ENCODE measurements at places on chromosomes 3 and 15. TPM values are rescaled to one million over a fixed set of nuclear protein-coding genes. Genes with fewer than 3 reads are reported as not detected.
A peak's percentile ranks its signal among the peaks of the same experiment; 100 is the strongest.

VEPH1 gene
- total RNA-seq, result 116 TPM

DNA sequence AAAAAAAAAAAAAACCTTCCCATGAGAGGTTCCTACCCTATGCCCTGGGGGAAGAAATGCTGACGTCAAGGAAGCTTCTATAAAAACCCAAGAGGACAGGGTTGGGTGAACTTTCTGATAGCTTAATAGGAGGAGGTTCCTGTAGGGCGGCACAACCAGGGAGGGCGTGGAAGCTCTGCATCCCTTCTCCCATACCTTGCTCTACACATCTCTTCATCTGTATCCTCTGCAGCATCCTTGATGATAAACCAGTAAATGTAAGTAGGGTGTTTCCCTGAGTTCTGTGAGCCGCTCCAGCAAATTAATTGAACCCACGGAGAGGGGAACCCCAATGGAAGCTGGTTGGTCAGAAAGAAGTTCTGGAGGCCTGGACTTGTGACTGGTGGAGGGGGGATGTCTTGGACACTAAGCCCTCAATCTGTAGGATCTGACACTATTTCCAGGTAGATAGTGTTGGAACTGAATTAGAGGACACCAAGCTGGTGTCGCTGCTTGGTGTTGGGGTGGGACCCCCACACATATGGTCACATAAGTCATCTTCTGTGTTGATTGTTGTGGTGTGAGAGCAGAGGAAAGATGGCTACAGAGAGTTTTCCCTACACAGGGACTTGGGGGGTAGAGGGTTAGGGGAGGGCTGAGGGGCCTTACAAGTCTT lies 91.5 kb downstream of the ST6GAL1 start:
- peaks cover 12% of the 10 kb centered on the region for H3K4me1 ChIP-seq
- no peaks in the 10 kb centered on the region for H3K36me3 ChIP-seq
- no peak overlapping the region for H3K4me3 ChIP-seq

DNA sequence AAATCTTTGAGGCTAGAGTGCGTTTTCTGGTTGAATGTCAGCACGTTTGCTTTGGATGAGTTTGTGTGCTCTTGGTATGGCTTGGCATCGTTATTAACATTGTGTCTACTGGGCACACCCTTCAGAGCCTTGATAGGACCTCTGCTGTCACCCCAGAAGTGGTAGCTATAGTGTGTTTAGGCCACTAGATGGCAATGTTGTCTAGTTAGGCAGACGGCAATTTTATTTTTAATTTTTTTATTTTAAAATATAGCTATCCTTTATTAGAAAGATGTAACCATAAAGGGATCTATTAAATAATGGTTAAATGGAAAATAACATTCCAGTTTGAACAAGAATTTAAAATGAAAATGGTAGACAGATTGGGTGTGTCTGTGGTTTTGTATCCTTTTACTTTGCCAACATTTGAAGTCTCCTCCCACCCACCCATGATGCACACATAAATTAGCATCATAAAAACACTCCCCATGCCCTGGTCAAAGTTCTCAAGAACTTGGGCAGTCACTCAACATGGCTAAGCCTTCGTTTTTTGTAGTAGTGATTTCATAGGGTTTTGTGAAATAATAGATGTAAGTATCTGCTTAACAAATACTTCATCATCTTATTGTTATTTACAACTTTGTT lies 200.7 kb downstream of the KCNH8 start:
- H3K36me3 ChIP-seq, result no peaks in the 10 kb centered on the region
- no peak overlapping the region for H3K27ac ChIP-seq
- H3K4me3 ChIP-seq, result no peak overlapping the region
- no peaks in the 10 kb centered on the region for H3K4me1 ChIP-seq

SIDT1 gene
- total RNA-seq, result 5.3 TPM

DNA sequence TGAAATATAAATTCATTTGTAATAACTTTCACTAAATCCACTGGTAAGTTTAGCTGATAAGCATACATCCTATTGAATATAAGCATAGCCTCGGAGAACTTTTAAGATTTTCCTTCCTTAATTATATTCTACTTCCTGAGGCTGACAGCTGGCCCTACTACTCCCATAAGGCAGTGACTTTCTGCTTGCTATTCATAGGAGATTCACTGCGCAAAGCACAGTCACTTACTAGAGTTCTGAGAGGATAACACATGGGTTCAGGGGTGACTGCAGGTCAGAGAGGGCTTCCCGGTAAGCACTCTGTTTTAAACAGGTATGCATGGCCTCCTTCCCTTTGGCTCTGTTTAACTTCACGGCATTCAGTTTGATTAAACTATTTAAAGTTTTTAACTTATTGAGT lies 75.8 kb downstream of the FAIM start:
- H3K27ac ChIP-seq, result no peak overlapping the region
- no peak for DNase-seq
- peaks cover 52% of the 10 kb centered on the region for H3K36me3 ChIP-seq
- no peak overlapping the region for H3K4me3 ChIP-seq

DNA sequence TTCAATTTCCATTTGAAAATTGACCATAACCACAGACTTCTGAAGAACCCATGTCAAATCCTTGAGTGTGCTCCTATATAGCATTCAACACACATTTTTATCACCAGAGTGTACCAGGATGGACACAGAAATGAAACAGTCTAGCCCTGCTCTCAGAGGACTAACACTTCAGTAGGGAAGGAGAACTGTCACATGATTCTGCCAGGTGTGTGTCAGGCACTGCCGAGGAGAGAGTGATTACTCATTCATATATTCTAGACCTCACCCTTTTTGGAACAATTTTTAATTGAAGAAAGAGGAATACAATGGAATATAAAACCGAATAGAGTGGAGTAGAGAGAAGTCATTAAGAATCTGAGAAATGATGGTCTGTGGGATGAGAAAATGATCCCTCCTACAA lies 125.8 kb downstream of the ERC2 start:
- H3K36me3 ChIP-seq, result no peaks in the 10 kb centered on the region
- no peaks in the 10 kb centered on the region for H3K27me3 ChIP-seq
- no peaks in the 10 kb centered on the region for H3K4me1 ChIP-seq
- H3K27ac ChIP-seq, result no peak overlapping the region

BUB1B gene
- 1.4 TPM for total RNA-seq

LAMB2 gene
- total RNA-seq, result 410 TPM

KBTBD8 gene
- total RNA-seq, result 5.8 TPM

- H3K27me3 ChIP-seq, result no peaks in the 10 kb centered on the region
- DNase-seq, result no peak
- no peak overlapping the region for H3K4me3 ChIP-seq
- no peaks in the 10 kb centered on the region for H3K36me3 ChIP-seq
Measured at GRCh38 chr3:123295901-123296250, 94.1 kb downstream of the SEC22A start.

DNA sequence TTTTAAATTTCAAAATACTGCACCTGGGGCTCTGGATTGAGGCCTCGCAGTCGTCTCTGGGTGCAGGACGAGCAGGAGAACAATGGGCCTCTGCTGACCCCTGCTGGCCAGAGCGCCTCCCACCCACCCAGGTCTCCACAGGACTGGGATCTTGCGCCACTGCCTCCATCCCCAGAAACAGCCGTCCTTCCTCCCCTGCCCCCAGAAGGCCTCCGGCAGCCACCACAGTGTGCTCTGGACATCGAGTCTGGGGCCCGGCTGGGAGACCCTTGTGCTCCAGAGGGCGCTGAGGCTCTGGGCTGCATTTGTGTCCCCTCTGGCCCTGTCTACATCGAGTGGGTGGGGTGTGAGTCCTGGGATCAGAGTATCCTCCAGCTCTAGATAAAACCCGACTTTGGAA lies 6.7 kb upstream of the ACSBG1 start:
- no peaks in the 10 kb centered on the region for H3K36me3 ChIP-seq
- H3K27ac ChIP-seq, result no peak overlapping the region
- no peak overlapping the region for H3K4me3 ChIP-seq
- H3K4me1 ChIP-seq, result no peaks in the 10 kb centered on the region
- H3K27me3 ChIP-seq, result no peaks in the 10 kb centered on the region
- peak; percentile 87 for DNase-seq

DNA sequence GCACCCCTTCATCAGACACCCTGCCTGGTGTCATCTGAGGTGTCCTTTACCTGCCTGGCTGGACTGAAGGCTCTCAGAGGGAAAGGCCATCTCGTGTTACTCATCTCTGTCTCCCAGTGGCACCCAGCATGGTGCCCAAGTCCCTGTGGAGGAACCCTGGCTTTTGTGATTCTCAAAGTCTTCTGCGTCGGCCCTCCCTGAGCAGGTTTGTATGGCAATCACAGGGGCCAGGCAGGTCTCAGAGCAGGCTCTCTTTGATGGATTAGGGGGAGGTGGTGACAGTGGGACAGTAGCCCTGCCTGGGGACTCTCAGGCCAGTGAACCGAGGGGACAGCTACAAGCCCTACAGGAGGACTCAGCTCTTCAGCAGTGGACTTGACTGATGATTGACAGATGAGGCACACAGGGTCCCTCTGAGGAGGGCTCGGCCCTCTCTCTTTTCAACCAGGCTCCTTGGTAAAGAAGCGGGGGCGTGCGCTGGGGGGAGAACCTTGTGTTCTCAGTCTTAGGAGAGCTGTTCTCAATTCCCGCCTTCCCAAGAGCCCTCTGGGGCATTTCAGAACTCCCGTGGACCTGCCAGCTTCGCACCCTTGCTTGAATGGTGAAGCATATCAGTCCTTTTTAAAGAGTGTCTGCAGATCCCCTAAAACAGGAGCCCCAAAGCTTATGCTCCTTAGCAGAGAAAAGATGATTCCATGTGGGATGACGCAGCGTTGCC lies 108.3 kb downstream of the VGLL4 start:
- no peaks in the 10 kb centered on the region for H3K36me3 ChIP-seq
- no peak for DNase-seq
- H3K4me3 ChIP-seq, result no peak overlapping the region
- no peaks in the 10 kb centered on the region for H3K4me1 ChIP-seq

TM2D3 gene
- 49.2 TPM for total RNA-seq

ATP10A gene
- 43.5 TPM for total RNA-seq

TIPIN gene
- total RNA-seq, result 6.9 TPM

CHRM5 gene
- total RNA-seq, result not detected

GRCh38 chr3:13822042-13822441 lies 57.8 kb downstream of the WNT7A start:
- H3K4me1 ChIP-seq, result no peaks in the 10 kb centered on the region
- no peak overlapping the region for H3K27ac ChIP-seq
- DNase-seq, result no peak
- no peaks in the 10 kb centered on the region for H3K36me3 ChIP-seq
- H3K27me3 ChIP-seq, result no peaks in the 10 kb centered on the region
- no peak overlapping the region for H3K4me3 ChIP-seq

EBLN2 gene
- 3.6 TPM for total RNA-seq
